ENCODE measurements at places on chromosomes 6 and 20.

DNA sequence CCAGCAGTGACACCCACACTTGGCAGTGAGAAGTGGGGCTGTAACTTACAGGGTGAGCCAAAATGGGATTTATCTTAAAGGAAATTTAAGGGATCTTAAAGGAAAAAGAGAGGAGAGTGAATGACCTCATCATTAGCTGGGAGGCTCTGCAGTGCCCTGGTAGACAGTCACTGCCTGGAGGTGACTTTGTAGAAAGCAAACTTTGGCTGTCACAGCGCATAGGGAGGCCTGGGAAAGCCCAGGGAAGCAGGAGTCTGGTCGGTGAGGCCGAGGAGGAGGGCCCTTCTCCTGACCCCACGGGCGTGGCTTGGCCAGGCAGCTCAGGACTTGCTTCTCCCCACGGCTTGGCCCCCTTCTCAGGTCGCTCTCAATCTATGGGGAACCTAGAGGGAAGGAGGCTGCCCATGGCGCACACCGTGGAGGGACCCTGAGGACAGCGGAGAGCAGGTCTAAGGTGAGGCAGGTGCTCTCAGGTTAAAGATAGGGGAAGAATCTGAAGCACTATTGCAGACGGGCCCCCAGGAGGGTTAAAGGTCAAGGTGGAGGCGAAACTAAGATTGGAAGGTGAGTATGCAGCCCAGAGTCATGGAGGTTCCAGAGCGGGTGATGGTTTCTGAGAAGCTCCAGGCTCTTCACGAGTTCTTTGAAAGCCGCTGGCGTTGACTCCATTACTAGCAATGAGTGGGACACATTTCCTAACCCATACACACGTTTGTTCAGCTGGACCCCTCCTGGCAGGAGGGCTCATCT, 15.6 kb upstream of the RIPK1 start:
- no peak for DNase-seq

- DNase-seq: peak; percentile 87
Observed at GRCh38 chr6:158009114-158009891, 27.6 kb downstream of the SYNJ2 start.

DNA sequence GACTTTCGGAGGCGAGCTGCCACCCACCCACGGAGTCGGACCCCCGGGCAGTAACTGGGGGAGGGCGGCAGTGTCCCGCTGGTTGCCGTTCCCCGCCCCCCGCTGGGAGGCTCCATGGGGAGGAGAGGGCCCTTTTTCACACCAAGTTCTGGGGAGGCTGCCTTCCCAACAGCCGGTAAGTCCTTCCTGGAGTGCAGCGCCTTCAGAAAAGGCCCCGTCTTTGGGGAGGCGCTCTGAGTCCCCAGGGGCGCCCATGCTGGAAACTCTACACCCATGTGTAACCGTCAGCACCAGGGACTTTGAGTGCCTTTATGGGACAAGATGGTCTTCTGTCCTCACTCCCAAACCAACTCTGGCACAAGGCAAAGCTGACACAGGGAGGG, 430 bp upstream of the SOX18 start:
- no peak for DNase-seq

DNA sequence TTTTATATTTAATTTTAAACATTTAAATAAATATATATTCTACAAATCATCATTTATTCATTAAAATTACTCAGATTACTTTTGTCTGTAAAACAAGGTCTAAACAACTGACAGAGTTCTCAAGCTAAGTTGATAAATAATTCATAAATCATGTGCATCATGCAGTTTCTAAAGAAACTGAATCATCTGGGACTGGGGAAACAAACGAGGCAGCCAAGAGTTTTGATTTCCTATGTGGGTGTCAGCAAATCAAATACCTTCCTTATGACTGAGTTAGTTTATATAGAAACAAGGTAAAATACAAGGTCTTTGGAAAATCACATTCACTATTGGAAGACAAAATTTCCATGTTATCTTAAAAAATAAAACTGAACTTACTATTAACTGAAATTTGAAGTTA, 149.9 kb upstream of the BEND6 start:
- DNase-seq: no peak

- DNase-seq: no peak
Observed at GRCh38 chr6:36598739-36599318, 4.7 kb downstream of the SRSF3 start.

DNA sequence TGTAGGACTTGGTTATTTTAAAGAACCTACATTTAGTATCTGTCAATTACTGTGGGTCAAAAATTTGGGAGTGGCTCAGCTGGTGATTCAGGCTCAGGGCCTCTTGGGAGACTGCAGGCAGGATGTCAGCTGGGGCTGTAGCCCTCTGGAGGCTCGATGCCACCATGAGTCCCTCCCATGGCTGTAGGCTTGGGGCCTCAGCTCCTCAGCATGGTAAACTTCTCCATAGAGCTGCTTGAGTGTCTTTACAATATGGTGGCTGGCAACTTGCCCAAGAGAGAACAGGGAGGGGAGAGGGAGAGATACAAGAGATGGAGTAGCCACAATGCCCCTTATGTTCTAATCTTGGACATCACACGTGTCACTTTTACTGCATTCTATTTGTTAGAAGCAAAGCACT, 470.4 kb downstream of the CDH26 start:
- DNase-seq: no peak

DNA sequence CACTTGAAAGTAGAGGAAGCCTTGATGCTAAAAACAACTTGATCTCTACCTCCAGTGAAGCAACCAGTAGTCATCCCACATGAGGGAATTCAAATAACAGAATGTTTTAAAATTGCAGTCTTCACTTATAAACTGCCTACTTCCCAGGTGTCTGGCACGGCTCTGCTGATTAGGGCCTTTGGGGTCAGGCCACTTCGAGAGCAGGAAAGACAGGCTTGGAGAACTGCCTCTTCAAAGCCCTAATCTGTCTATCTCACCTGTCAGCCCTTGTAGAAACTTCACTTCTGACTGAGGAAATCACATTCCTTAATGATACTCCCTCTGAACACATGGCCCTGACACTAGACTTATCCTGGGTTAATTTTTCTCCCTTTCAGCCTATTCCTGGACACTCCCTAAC, 458.6 kb downstream of the TENT5A start:
- DNase-seq: no peak

DNA sequence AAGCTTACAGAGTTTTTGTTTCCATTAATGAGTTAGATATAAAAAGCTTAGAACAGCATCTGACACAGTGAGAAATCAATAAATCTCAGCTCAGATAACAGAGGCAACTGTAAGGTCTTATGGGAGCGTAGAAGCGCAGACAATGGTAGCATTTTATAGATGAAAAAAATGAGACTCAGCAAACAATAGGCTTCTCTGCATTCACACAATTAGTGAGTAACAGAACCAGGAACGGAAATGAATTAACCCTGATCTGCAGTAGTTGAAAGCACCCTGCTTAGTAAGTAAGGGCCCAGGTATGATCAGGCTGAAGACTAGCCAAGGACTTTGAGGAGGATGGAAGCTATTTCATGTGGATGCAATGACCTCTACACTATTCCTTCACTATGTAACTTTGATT, 147.2 kb upstream of the EYA4 start:
- DNase-seq: no peak

- DNase-seq: no peak
Observed at GRCh38 chr6:65501045-65501444, 206.0 kb downstream of the EYS start.

DNA sequence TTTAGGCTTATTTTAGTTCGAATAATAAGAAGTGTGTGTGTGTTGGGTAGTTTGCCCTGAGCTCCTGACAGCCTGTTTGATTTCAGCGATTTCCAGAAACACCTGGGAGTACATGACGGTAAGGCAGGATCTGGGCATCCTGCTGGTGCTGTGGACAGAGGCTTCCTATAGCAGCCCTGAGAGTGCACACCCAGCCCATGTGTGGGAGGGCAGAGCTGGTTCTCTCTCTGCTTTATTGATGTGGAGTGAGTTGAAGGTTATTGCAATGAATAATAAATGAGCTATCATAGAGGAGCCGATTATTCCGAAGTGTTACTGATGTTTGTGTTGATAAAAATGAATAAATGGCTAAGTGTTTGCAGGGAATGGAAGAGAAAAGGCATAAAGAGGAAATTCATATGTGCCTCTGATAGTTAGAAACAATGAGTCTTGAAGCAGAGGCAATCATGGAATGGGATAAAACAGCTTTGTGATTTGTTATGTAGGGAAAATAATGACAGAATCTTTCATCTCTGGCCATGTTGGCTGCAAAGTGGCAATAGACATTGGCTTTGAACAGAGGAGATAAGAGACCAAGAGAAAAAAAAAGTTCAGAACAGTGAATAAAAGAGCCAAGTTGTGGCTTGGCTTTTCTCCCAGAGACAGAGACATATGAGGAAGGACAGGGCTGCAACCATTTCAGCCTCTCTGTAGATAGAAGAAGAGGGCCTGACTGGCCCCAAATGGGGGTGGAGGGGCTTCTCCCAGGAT, 166.2 kb upstream of the CHD6 start:
- no peak for DNase-seq

GRCh38 chr6:32932132-32932868, 8.5 kb downstream of the HLA-DMB start:
- no peak for DNase-seq

- no peak for DNase-seq
Observed at GRCh38 chr20:38714308-38714707, 10.0 kb upstream of the SLC32A1 start.

GRCh38 chr20:63552481-63553249, 1.3 kb upstream of the FNDC11 start:
- no peak for DNase-seq

DNA sequence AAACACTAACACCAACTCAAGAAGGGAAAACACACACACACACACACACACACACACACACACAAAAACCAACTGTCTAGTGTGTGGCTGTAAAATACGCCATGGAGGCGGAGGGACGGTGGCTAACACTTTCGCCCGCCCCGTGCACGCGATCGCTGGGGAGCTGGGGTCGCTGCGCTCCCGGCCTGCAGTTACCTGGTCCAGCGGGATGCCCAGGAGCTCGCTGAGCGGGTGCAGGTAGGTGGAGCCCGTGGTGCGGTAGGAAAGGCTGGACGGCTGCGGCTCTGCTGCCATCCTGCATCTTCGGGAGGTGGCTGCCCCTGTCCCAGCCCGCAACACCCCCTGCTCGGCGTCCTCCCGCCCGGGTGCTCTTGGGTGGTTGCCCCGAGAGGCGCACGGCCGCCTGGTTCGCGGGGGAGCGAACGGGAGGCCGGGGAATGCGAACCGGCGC, 303 bp downstream of the MBOAT1 start:
- DNase-seq: peak; percentile 24

- no peak for DNase-seq
Observed at GRCh38 chr6:109006818-109007217, 87.8 kb downstream of the SESN1 start.

- no peak for DNase-seq
Observed at GRCh38 chr6:7164536-7165001, 56.8 kb downstream of the RREB1 start.

GRCh38 chr6:69774740-69775584, 21.8 kb downstream of the LMBRD1 start:
- no peak for DNase-seq

- no peak for DNase-seq
Observed at GRCh38 chr6:137676888-137677287, 182.7 kb upstream of the OLIG3 start.

- no peak for DNase-seq
Observed at GRCh38 chr6:28726569-28727309, 197.0 kb downstream of the TRIM27 start.

DNA sequence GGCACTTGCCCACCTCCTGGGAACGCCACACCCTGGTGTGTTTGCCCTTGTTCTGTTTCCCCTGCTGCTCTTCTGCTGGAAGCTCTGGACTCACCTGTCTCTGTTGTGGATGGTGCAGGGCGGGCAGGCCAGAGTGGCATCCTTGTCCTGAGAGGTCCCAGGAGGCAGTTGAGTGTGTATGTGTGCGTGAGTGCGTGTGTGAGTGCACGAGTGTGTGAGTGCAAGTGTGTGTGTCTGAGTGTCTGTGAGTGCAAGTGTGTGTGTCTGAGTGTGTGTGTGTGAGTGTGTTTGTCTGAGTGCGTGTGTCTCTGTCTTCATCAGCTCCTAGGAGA, 12.2 kb downstream of the IGF2R start:
- DNase-seq: no peak

GRCh38 chr6:145051661-145052060, 683.7 kb downstream of the EPM2A start:
- DNase-seq: no peak

GRCh38 chr6:167113935-167114910, 8.7 kb upstream of the CCR6 start:
- DNase-seq: no peak

- DNase-seq: no peak
Observed at GRCh38 chr6:168941036-168941435, 312.6 kb downstream of the THBS2 start.

- no peak for DNase-seq
Observed at GRCh38 chr6:117423754-117424153, 2.0 kb downstream of the ROS1 start.

GRCh38 chr6:4282926-4283325, 147.6 kb upstream of the ECI2 start:
- no peak for DNase-seq

DNA sequence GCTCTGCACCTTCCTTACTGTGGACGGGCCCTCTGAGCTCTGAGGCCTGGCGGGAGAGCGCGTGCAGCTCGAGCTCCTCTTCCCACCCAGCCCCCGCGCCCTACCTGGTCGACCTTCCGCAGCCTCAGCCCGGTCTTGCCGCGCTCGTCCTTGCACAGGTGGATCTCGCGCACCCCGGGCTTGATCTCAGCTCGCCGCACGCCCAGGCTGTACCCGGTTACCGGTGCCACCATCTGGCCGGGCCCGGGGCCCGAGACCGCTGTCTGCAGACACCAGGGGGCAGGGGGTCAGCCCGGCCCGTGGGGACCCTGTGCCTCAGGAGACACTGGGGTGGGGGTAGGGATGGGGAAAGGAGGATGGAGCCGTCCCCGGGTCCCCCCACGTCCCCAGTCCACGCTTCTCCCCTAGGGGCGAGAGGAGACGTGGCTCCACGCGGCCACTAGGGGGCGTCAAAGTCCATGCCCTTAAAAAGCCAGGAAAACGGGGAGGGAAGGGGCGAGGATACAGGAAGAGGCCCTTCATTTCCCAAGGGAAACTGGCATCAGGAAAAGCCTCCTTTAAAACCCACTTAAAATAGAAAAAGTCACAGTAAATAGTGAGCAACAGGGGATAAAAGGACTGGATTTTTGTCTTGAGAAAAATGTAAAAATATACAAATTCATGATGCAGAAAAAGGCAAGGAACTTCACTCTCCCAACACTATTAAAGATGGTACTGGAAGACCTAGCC, 15.5 kb downstream of the SDCBP2 start:
- peak; percentile 87 for DNase-seq

DNA sequence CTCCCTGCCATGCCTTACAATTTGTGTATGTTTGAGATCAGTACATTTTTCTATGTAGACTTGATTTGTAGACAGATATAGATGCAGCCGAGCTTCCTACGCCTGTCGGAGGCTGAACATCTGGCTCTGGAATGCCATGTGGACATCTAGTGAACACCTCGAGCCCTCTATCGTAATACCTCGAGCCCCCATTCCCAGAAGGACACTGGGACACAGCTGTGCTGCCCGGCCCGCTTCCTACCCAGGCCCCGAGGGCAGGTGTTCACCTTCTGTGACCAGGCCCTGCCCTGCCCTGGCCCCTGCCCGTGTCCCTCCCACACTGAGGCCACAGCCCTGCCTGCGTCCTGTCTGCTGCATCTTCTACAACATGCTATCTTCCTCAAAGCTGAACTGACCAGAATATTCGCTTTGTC, 12.9 kb downstream of the RPS6KA2 start:
- no peak for DNase-seq

- DNase-seq: no peak
Observed at GRCh38 chr6:146790561-146791091, 191.9 kb downstream of the ADGB start.

GRCh38 chr6:111533087-111533784, 50.2 kb upstream of the REV3L start:
- no peak for DNase-seq

All from kidney capillary endothelial cell (primary cell).